ENCODE measurements at places on chromosomes 2 and 18.

GRCh38 chr2:152743002-152743401 is 24.6 kb downstream of the ARL6IP6 start:
- H3K4me3 ChIP-seq: no peak overlapping the region
- H3K27ac ChIP-seq: no peak overlapping the region
- no peaks in the 10 kb centered on the region for H3K4me1 ChIP-seq
- DNase-seq: no peak
- H3K27me3 ChIP-seq: no peaks in the 10 kb centered on the region

- no peaks in the 10 kb centered on the region for H3K36me3 ChIP-seq
- no peaks in the 10 kb centered on the region for H3K27me3 ChIP-seq
- H3K4me1 ChIP-seq: peaks cover 24% of the 10 kb centered on the region
- H3K4me3 ChIP-seq: no peak overlapping the region
These were observed 317.9 kb downstream of the CLIP4 start for GRCh38 chr2:29433128-29433527.

GRCh38 chr2:200310545-200310971 is 4.1 kb downstream of the SPATS2L start:
- DNase-seq: no peak
- no peaks in the 10 kb centered on the region for H3K27me3 ChIP-seq
- H3K4me1 ChIP-seq: peaks cover 42% of the 10 kb centered on the region
- no peaks in the 10 kb centered on the region for H3K36me3 ChIP-seq
- no peak overlapping the region for H3K27ac ChIP-seq

DNA sequence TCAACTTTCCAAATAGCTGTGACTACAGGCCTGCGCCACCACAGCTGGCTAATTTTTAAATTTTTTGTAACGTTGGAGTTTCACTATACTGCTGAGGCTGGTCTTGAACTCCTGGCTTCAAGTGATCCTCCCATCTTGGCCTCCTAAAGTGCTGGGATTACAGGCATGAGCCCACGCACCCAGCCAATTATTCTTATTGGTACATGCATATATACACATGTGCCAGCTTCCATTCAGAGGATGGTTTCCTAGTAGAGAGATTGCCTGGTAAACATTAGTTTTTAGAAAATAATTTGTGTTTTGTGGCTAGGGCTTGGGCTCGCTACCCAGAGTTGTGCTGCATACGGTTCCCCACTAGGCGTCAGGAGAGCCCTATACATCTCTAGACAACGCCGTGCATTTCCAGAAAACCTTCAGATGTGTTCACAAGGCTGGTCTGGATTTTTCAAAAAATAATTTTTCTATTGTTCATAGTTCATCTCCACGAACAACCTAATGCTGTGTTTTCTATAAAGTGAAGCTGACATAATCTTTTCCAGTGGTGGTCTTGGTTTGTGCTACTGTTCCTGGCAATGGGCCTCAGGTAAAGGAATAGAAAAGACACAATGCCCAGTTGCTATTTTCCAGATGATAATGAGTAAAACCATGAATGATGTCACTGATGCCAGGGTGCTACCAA is 14.6 kb upstream of the AFG3L2 start:
- H3K27me3 ChIP-seq: no peaks in the 10 kb centered on the region
- peak; percentile 75 for DNase-seq
- H3K4me3 ChIP-seq: no peak overlapping the region
- no peaks in the 10 kb centered on the region for H3K4me1 ChIP-seq

GRCh38 chr2:168495524-168495923 is 39.5 kb downstream of the CERS6 start:
- H3K4me3 ChIP-seq: no peak overlapping the region
- no peaks in the 10 kb centered on the region for H3K36me3 ChIP-seq

- no peak overlapping the region for H3K27ac ChIP-seq
- H3K4me1 ChIP-seq: no peaks in the 10 kb centered on the region
- no peak for DNase-seq
- no peak overlapping the region for H3K4me3 ChIP-seq
- H3K36me3 ChIP-seq: no peaks in the 10 kb centered on the region
- H3K27me3 ChIP-seq: no peaks in the 10 kb centered on the region
These were observed 10.3 kb upstream of the NPPC start for GRCh38 chr2:231936491-231936890.

DNA sequence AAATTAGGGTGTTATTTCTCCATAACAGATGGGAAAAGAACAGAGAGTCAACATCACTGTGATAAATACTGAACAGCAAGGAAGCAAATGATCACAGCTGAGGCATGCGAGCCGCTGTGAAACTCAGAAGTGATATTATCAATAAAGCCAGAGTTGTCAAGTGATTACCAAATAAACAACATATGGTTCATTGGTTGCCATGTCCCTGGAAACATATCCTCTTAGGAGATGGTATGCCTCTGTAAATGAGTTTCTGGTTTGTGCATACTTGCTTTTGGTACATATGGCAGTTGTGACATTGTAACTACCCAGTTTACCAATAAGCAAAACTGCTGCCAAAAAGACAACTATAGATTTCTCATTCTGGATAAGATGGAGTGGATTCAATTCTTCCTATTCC is 23.8 kb downstream of the RAPGEF4 start:
- H3K27me3 ChIP-seq: no peaks in the 10 kb centered on the region
- H3K4me3 ChIP-seq: no peak overlapping the region
- no peaks in the 10 kb centered on the region for H3K4me1 ChIP-seq
- no peaks in the 10 kb centered on the region for H3K36me3 ChIP-seq

- no peaks in the 10 kb centered on the region for H3K27me3 ChIP-seq
- no peaks in the 10 kb centered on the region for H3K36me3 ChIP-seq
- peak; percentile 23 for DNase-seq
- H3K4me3 ChIP-seq: no peak overlapping the region
- H3K27ac ChIP-seq: no peak overlapping the region
- H3K4me1 ChIP-seq: peaks cover 39% of the 10 kb centered on the region
These were observed 203.3 kb upstream of the SMAD2 start for GRCh38 chr18:48133671-48134251.

- no peak for DNase-seq
- H3K4me3 ChIP-seq: peak overlapping the region; percentile 26
- peaks cover 31% of the 10 kb centered on the region for H3K4me1 ChIP-seq
- no peaks in the 10 kb centered on the region for H3K36me3 ChIP-seq
These were observed 790 bp downstream of the TMEM185B start for GRCh38 chr2:120222186-120223033.

GRCh38 chr2:178084273-178084672 is 11.7 kb upstream of the PDE11A start:
- H3K36me3 ChIP-seq: no peaks in the 10 kb centered on the region
- H3K27me3 ChIP-seq: no peaks in the 10 kb centered on the region
- DNase-seq: no peak
- no peak overlapping the region for H3K27ac ChIP-seq
- H3K4me3 ChIP-seq: no peak overlapping the region
- no peaks in the 10 kb centered on the region for H3K4me1 ChIP-seq

- no peak overlapping the region for H3K4me3 ChIP-seq
- no peaks in the 10 kb centered on the region for H3K27me3 ChIP-seq
- no peak overlapping the region for H3K27ac ChIP-seq
- no peaks in the 10 kb centered on the region for H3K36me3 ChIP-seq
These were observed 53.5 kb upstream of the TCF4 start for GRCh38 chr18:55641486-55641885.

GRCh38 chr2:196384729-196385128 is 213.4 kb upstream of the STK17B start:
- no peak overlapping the region for H3K4me3 ChIP-seq
- no peaks in the 10 kb centered on the region for H3K4me1 ChIP-seq
- H3K27me3 ChIP-seq: no peaks in the 10 kb centered on the region
- no peak for DNase-seq
- no peak overlapping the region for H3K27ac ChIP-seq

DNA sequence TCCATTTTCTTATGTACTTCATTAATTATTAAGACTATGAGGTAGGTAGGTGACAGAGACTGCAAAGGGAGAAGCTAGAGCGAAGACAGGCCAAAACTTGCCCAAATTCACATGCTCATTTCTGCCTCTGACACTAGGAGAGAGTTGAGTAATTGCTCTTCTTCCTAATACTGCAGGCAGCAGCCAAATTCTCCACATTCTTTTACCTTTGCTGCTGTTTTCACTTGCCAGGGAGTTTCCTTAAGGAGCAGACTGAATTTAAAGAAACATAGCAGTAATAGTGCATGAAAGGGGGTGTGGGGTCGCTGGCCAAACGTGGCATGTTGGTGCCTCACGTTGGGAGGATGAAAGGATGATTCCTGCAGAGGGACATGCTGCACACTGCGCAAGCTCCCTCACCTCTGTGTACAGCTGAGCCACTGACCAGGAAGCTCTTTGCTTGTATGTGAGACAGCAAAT is 12.3 kb downstream of the CRIM1 start:
- H3K27ac ChIP-seq: peak overlapping the region; percentile 52
- peak; percentile 17 for DNase-seq
- H3K27me3 ChIP-seq: no peaks in the 10 kb centered on the region

GRCh38 chr18:35577045-35577848 is 4.3 kb upstream of the GALNT1 start:
- H3K27me3 ChIP-seq: no peaks in the 10 kb centered on the region
- H3K4me1 ChIP-seq: peaks cover under 1% of the 10 kb centered on the region
- no peak overlapping the region for H3K4me3 ChIP-seq
- no peak for DNase-seq
- no peaks in the 10 kb centered on the region for H3K36me3 ChIP-seq
- no peak overlapping the region for H3K27ac ChIP-seq

- H3K27ac ChIP-seq: peak overlapping the region; percentile 85
- H3K4me1 ChIP-seq: peaks cover 98% of the 10 kb centered on the region
- peak; percentile 84 for DNase-seq
- no peak overlapping the region for H3K4me3 ChIP-seq
These were observed 13.0 kb downstream of the IMPA2 start for GRCh38 chr18:11994336-11994702.

Measured in body of pancreas (tissue), 4 donors.